ENCODE measurements at places on chromosomes 11 and 22. TPM values are rescaled to one million over a fixed set of nuclear protein-coding genes. Genes with fewer than 3 reads are reported as not detected.

- no peak for DNase-seq
Measured at GRCh38 chr11:9607511-9607899, 34.0 kb downstream of the WEE1 start.

DNA sequence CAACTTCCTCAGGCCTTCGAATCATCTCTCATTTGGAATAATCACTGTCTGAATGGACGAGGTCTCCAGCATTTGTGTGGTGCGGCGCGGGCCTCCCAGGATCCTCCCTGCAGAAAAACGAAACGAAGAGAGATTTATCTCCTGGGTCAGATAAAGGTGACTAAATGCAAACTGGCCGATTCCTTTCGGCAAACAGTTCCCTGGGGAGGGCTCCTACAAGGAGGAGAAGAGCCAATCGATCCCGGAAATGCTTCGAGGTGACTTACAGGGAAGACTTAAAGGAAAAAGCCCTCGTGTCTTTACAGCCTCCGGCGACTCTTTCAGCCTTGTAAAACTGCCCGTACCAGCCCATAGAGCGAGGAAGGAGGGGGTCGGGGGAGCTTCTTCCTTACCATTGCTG, 126.5 kb downstream of the MIAT start:
- DNase-seq, result no peak

- no peak for DNase-seq
Measured at GRCh38 chr22:35649636-35650250, 1.5 kb downstream of the APOL6 start.

DNA sequence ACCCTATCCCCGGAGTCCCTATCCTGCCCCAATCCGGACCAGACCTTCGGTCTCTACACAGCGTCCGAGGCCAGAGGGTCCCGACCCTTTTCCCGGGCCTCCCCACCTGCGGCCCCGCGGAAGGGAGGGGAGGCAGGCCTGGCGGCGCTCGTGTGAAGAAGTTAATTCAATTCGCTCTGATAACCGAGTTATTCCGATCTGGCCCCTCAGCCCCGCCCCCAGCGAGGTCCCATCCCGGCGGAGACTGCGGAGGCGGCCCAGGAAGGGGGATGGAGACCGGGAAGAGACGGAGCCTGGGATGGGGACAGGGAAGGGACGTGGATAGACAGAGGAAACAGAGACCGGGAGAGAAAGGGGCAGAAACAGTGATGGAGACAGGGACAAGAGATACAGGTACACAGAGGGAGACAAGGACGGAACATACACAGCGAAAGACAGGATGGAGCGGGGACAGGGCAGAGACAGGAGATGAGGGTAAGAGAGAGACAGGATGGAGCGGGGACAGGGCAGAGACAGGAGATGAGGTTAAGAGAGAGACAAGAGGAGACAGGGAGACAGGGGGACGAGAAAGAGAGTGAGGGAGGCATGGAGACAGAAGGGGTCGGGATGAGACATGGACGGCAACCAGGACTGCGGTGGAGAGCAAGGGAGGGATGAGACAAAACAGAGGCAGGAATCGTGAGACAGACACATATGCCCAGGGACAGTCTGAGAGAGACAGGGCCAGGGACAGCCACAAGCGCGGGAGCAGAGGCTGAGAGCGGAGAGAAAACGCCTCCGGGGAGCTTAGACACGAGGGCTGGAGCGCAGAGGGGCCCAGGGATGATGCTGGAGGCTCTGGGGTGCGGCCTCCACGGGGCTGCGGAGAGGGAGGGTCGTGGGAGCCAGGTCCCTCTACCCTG, 636 bp upstream of the PHOX2A start:
- DNase-seq, result no peak

GRCh38 chr11:36594316-36594989, at the start of gene IFTAP:
TSS of gene IFTAP (plus strand) at chr11:36594502. CDS start at chr11:36610104, 15,602 bp downstream.
- peak; percentile 87 for DNase-seq

- no peak for DNase-seq
Measured at GRCh38 chr11:108220721-108221336, 1.6 kb downstream of the NPAT start.

The F2 gene
- 0.57 TPM for total RNA-seq
